Cardiac fibroblast (primary cell): ENCODE measurements at places on chromosomes 11 and 22.

DNA sequence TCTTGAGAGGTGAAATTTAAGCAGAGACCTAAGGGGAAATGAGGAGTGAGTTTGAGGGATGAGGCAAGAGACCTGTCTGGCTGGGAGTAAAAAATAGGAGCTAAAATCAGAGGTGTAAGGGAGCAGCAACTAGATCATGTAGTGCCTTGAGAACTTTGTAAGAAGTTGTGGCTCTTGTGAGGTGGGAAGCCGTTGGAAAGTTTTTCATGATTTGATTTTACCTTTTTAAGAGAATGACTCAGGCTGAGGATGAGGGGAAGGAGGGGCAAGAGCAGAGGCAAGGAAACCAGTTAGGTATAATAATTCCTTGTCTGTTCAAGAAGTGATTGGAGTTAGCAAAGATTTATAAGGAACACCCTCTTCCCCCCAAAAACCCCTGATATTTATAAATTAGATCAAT, 25.8 kb downstream of the QSER1 start:
- DNase-seq, result no peak

- peak; percentile 30 for DNase-seq
Measured at GRCh38 chr11:3786781-3787428, 10.4 kb downstream of the NUP98 start.

DNA sequence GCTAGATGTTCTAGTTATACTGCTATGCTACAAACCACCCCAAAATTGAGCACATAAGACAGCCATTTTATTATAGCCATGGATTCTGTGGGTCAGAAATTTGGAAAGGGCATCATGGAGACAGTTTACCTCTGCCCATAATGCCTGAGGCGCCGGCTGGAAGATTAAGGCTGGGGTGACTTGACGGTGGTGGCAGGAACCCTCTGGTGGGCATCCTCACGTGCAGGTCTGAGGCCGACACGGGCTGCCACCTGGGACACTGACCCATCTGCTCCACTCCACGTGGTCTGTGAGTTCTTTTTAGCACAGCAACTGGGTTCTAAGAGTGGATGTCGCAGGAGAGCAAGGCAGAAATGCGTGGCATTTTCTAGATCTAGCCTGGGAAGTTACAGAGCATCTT, 40.0 kb upstream of the PRDM11 start:
- no peak for DNase-seq

DNA sequence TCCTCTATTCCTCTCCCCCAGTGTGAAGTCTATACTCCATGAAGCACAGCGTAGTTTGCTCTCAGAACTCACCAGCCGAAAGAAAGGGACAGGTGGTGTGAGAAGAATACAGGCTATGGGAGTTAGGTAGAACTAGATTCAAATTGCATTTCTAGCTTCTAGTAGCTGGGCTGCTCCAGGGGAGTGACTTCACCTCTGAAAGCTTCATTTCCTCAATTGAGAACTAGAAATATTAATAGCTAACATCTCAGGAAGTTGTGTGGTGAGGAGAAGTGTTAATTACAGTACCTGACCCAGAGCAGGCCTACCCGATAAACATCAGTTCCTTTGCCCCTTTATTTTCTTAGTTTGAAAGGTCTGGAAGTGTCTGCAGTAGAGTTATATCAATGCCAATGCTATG, 484.7 kb upstream of the TENM4 start:
- no peak for DNase-seq

DNA sequence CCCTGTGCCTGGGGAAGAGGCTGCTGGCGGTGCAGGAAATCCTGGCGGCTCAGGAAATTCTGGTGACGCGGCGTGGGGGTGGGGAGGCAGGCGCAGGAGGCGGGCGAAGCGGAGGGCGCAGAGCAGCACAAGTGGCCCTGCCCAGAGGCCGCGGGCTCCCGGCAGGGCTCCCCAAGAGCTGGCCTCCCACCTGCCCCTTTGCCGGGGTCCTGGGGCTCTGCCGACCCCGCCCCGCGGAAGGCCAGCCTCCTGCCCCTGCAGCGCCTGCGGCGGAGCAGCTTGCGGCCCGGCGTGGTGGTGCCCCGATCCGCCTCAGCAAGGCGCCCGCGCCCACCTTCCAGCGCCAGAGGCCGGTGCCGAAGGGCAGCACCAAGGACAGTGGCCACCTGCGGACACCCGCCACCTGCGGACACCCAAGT, 100.2 kb upstream of the OR4C13 start:
- DNase-seq, result no peak

DNA sequence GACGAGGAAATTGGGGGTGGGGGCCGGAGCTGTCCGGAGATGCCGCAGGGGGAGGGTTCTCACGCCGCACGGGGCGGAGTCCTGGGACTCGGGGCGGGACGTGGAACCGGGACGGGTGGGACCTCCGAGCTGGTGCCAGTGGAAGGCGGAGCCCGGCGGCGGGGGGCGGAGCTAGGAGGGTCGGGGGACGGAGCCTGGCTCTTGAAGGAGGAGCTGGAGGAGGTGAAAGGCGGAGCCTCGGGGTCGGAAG, 271 bp downstream of the FKBP2 start:
- peak; percentile 100 for DNase-seq

DNA sequence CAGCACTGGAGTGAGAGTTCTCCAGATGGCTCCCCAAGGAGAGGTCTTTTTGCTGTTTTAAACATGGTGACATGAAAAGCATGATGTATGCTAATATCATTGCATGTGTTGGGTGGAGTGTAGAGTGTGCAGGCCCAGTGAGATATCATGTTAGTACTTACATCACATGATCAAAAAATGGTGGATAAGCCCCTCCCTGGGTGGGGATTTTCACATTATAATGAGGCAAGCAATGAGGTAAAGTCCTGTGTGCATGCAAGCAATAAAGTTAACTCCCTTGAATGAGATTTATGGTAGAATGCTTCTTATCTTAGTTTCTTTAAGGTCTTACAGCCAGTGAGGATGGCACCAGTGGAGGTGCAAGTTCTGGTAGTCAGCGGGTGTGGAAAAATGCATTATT, 8.5 kb downstream of the FAM111B start:
- no peak for DNase-seq

GRCh38 chr11:21475276-21475675, 717.6 kb upstream of the ANO5 start:
- DNase-seq, result no peak

DNA sequence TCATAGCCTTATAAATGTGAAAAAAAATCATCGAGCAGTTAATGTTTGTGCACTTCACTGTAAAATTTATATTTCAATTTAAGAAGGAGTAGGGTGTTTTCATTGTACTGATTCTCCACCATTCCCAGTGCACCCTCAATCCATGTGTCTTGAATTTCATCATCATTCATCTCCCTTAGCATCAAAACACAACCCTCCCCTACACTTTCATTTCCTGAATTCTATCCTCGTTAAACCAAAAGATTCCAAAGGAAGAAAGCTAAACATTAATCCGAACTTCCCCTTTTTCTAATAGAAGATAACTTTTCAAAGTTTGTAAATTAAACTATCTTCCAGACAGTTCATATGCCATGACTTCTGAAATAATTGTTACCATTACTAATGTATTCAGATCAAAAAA, 34.1 kb upstream of the OR8B8 start:
- DNase-seq, result no peak

DNA sequence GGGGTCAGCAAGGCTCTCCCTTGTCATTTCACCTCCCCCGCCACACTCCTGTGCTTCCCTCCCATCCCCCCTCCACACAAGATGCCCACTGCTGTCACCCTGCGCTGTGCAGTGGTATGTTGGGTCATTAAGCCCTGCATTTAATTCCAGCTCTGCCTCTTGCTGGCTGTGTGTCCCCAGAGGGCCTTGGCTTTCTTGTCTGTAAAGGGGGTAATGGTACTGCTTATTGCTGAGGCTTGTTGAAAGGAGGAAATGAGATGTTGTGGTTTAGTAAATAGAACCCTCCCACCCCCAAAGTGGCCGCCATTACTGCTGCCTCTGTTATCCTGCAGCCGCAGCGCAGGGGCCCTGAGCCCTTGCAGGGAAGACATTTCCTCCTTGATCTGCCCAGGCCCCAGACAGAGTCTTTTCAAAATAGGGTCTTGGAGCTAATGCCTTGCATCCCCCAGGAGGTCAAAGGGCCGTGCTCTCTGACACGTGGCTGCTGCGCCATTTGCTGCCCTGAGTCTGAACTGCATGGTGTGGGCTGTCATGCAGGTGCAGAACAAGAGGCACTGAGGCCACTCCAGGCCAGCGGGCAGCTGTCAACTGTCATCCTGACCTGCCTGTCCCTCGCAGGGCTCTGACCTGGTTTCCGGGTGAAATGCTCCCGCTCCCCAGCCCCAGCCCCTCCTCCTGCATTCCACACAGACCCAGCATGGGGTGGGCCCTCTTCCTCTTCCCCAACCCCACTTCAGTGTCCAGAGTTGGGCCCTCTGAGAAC, 18.7 kb downstream of the PVALB start:
- no peak for DNase-seq

GRCh38 chr11:90747057-90747456, 524.2 kb upstream of the CHORDC1 start:
- peak; percentile 7 for DNase-seq

DNA sequence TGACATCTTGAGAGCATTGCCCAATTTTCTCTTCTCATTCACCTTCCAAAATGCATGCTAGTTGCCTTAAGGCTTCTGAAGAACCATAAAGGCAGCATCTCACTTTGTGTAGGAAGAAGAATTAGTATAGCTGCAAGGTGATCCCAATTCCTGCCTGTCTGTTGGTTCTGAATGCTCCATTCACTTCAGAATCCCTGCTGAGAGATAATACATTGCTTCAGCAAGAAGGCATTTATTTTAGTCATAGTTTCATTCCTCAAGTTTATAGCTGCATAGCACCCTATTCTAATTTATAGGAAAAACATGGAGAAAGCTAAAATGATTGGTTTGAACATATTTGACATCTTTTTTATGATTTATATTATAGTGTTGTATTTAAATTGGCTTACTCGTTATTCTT, 181.3 kb downstream of the METTL15 start:
- DNase-seq, result no peak

- no peak for DNase-seq
Measured at GRCh38 chr11:10625281-10625981, 57.0 kb upstream of the LYVE1 start.

DNA sequence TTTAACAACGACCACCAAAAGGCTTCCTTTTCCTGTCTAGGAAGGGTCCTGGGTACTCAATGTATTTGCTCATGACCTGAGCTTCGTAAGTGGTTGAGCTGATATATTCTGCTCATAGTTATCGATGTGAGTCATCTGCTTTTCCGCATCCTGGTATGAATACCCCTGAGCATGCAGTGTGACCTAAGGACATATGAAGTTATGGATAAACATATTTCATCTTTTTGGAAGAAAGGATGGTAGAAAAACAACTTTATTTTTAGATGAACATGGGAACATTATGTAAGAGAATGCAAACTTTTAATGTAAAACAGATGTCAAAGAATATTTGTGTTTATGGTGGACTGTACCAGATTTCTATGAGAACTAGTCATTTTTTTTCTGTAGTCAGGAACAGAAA, 28.4 kb downstream of the TRPC6 start:
- DNase-seq, result peak; percentile 87

DNA sequence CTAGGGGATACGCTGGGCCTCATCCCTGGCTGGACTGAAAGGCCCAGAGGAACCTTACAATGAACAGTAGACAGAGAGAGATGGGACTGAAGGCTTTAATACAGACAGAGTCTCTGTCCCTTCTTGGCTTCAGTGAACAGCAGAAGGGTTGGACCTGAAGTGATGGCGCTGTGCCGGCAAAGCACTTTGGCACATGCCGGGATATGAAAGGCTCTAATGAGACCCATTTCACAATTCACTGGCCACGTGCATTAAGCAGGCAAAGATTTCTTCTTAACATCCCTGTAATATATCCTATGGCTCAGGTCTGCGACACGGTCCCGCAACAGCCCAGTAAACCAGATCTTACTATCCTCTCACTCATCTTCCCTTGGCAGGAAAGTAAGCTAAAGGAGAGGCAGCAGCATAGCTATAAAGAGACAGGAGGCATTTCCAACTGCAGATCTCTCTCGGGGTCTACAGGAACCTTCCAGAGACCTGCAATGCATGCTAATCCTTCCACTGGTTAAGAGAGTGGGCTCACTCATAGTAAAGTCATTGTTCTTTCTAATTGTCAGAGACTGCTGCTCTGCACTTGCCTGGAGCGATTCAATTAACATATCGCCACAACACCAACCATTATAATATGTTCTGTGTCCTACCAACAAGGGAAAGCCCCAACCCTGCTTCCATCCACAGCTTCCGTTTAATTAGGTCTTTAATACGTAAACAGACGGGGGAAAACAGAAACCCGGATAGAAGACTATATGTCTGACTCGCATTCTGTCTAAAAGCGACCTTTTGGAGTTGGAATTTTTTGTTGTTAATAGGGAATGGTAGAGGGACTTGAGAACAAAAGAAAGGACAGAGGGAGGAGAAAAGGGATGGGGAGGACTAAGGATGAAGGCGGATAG, 1179.0 kb downstream of the LRRC4C start:
- no peak for DNase-seq

DNA sequence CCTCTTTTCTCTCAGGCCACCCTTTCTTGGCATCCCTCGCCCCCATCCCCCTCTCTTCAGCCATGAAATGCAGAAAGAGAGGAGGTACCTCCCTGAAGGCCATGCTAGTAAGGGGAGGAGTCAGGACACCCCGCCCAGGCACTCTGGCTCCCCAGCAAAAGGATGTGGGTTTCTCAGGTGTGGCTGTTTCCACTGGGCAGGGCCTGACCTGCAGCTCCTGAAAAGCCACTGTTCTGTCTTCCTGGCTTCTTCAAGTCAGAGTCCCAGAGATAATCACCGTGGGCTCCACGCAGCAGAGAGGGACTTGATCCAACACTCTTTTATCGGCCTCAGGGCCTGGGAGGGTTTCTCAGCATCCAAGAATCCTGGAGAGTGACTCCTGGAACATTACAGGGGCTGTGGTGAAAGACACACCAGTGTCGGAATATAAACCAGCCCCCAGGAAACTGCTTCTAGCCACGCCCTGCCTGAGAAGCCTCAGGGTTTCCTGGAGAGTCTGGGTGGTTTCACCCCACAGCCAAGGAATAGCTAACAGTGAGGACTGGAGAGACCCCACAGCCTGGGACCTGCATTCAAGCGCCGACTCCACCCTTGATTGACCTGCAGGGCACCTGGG, 45.7 kb upstream of the TSPAN18 start:
- peak; percentile 10 for DNase-seq

DNA sequence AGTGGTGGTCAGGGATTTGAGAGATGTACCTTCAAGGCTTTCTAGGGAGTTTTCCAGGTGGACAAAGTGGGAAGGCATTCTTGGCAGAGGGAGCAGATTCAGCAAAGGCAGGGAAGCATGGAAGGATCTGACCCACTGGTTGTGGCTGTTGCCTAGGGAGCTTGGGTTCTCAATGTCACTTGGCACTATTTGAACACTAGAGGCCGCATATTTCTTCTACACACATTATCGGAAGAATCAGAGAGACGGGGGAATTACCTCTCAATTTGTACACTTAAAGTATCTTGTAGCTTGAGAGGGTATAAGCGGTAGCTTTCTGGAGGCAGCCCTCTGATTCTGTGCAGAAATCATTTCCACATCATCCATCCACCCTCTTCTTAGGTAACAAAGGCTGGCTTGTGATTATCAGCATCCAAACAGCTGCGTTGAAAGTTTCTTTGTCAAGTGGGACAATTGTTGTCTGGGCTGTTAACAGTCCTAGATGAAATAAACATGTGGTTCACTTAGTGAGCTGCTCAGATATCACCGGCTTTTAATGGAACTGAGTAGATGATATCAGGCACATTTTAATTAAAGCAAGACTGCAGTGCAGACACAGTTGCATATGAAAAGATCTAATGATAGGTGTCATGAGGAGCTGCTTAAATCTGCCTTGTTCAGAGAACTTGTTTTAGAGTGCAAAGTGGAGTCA, 2.6 kb downstream of the NELL1 start:
- DNase-seq, result peak; percentile 7

GRCh38 chr11:66011785-66012303, at the start of gene CST6:
CST6 (plus strand) TSS chr11:66012008; CDS start chr11:66012045, 37 bp downstream.
- no peak for DNase-seq
